Endodermal cell (in vitro differentiated cells): ENCODE measurements at places on chromosomes 2 and 18.

- no peaks in the 10 kb centered on the region for H3K4me1 ChIP-seq
- H3K36me3 ChIP-seq = no peaks in the 10 kb centered on the region
- H3K27ac ChIP-seq = no peak overlapping the region
- peaks cover 4% of the 10 kb centered on the region for H3K27me3 ChIP-seq
- DNase-seq = no peak
These were observed 29.1 kb downstream of the ZEB2 start for GRCh38 chr2:144490857-144491256.

GRCh38 chr2:224596289-224596688 lies 11.1 kb upstream of the CUL3 start:
- no peaks in the 10 kb centered on the region for H3K27me3 ChIP-seq
- H3K36me3 ChIP-seq = no peaks in the 10 kb centered on the region
- H3K4me3 ChIP-seq = no peak overlapping the region
- no peak for DNase-seq
- H3K4me1 ChIP-seq = no peaks in the 10 kb centered on the region
- no peak overlapping the region for H3K27ac ChIP-seq

DNA sequence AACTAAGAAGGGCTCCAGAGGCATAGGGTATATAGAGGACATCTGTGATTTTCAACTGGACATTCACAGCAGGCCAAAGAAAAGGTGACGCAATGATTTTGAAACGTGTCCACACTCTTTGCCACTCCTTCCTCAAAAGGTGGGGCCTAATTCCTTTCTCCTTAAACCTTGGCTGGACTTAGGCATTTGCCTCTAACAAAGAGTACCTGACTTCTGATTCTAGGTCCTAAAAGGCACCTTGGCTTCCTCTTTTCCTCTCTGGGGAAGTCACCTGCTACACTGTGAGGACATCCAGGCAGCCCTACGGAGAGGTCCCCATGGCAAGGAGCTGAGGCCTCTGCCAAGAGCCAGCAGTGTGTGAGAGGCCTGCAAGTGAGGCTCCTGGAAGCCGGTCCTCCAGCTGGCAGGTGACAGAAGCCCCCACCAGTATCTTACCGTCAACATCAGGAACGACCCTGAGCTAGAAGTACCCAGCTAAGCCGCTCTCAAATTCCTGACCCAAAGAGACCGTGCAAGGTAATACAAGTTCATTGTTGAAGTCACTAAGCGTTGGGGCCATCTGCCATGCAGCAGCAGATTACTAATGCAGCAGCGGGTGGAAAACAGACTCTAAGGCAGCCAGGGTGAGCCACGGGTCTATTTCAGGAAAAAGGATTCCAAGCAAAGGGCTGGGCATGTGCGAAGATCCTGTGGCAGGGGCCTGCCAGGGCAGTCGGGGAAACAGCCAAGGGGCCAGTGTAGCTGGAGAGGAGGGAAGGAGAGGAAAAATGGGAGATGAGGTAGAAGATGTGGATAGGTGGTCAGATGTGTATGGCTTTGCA lies 7.4 kb upstream of the HES6 start:
- no peak overlapping the region for H3K4me3 ChIP-seq
- H3K4me1 ChIP-seq = no peaks in the 10 kb centered on the region
- peaks cover 45% of the 10 kb centered on the region for H3K36me3 ChIP-seq
- H3K27ac ChIP-seq = peak overlapping the region; percentile 17
- no peaks in the 10 kb centered on the region for H3K27me3 ChIP-seq
- DNase-seq = no peak

DNA sequence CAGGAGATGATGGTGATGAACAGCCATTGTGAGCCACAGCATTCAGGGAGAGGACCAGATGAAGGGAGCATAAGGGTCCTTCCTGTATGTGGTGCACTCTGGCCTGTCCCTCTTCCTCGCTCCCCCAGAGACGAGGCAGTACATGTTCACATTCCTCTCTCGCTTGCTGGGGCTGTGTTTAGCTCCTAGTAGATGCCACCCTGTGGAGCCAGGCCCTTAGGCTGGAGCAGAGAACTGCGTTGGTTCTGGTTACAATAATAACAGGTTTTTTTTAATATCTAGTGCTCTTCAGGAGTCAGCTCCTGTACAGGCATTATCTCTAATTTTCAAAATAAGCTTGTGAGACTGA lies 171.1 kb upstream of the MYT1L start:
- no peak overlapping the region for H3K27ac ChIP-seq
- H3K27me3 ChIP-seq = no peaks in the 10 kb centered on the region
- DNase-seq = no peak
- H3K36me3 ChIP-seq = no peaks in the 10 kb centered on the region
- no peaks in the 10 kb centered on the region for H3K4me1 ChIP-seq

GRCh38 chr2:98378901-98379300 lies 32.6 kb downstream of the CNGA3 start:
- no peaks in the 10 kb centered on the region for H3K27me3 ChIP-seq
- H3K4me1 ChIP-seq = peaks cover 51% of the 10 kb centered on the region
- no peak overlapping the region for H3K27ac ChIP-seq
- no peak overlapping the region for H3K4me3 ChIP-seq
- H3K36me3 ChIP-seq = no peaks in the 10 kb centered on the region
- DNase-seq = no peak

DNA sequence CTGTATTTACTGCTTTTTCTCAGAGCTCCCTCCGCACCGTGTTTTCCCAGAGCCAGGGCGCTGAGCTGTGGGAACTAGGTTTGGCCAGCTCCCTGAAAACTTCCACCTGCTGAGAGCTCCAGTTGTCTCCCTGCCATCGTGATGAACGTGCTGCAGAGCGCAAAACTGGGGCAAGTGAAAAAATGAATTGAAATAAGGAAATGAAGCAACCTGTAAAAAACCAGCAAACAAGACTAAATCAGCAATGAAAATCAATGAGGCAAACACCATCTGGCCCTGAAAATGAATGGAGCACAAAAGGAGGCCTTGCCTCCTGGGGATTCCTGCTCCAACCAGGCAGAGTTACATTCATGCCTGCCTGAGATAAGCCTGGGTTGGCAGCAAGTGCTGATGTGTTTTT lies 129.9 kb downstream of the MARCHF4 start:
- DNase-seq = peak; percentile 46
- H3K4me1 ChIP-seq = no peaks in the 10 kb centered on the region
- no peaks in the 10 kb centered on the region for H3K27me3 ChIP-seq
- no peak overlapping the region for H3K27ac ChIP-seq
- no peaks in the 10 kb centered on the region for H3K36me3 ChIP-seq

GRCh38 chr18:45106331-45106774 lies 425.7 kb downstream of the SETBP1 start:
- no peak overlapping the region for H3K27ac ChIP-seq
- DNase-seq = no peak
- H3K4me1 ChIP-seq = no peaks in the 10 kb centered on the region
- no peaks in the 10 kb centered on the region for H3K27me3 ChIP-seq
- H3K36me3 ChIP-seq = no peaks in the 10 kb centered on the region

DNA sequence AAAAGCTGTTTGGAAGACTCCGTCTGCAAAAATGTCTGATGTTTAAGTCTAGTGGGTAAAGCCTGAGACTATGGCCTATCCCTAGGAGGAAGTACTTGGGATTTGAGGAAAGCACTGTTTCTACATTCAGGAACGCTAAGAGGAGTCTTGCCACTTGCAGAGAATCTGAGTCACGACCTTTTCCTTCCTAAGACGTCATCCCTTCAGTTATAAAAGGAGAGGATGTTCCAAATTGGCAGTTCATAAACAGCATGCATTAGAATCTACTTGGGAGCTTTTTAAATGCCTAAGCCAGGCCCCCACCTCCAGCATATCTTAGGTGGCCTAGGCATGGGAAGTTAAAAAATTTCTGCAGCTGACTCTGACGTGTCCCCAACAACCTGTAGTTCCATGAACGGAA lies 125.9 kb downstream of the TTC32 start:
- H3K36me3 ChIP-seq = no peaks in the 10 kb centered on the region
- H3K4me1 ChIP-seq = no peaks in the 10 kb centered on the region
- DNase-seq = no peak
- no peaks in the 10 kb centered on the region for H3K27me3 ChIP-seq
- no peak overlapping the region for H3K4me3 ChIP-seq

DNA sequence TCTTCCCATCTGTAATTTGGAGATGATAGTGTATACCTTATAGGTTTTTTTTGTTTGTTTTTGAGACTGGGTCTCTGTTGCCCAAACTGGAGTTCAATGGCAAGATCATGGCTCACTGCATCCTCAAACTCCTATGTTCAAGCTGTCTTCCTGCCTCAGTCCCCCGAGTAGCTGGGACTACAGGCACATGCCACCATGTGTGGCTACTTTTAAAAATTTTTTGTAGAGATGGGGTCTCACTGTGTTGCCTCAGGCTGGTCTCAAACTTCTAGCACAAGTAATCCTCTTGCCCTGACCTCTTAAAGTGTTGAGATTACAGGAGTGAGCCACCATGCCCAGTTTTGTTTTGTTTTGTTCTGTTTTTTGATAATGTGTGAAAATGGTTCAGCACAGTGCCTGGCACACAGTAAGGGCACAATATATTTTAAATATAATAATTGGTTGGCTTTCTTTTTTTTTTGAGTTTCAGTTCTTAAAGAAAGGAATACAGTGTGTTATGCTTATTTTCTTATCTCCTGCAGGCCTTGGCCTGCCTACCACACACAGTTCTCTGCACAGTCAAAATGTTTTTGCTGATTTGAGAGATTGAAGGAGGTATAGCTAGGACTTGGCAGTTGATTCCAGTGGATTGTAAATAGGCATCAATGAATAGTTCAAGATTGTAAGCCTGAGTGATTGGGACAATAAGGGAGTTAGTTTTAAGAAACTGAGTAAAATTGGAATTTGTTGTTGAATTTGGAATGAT lies 6.1 kb downstream of the ACTR3 start:
- no peak for DNase-seq
- H3K27me3 ChIP-seq = no peaks in the 10 kb centered on the region
- peaks cover 4% of the 10 kb centered on the region for H3K4me1 ChIP-seq
